CD4-positive, CD25-positive, alpha-beta regulatory T cell (primary cell): ENCODE measurements at places on chromosomes 4 and X. TPM values are rescaled to one million over a fixed set of nuclear protein-coding genes. Genes with fewer than 3 reads are reported as not detected.

The HS6ST2 gene
- not detected for total RNA-seq

The RPS6KA6 gene
- total RNA-seq, result 0.05 TPM

The PCDH18 gene
- total RNA-seq, result 0.25 TPM

The HOPX gene
- 1.9 TPM for total RNA-seq

The DKK2 gene
- not detected for total RNA-seq

The GAGE12J gene
- not detected for total RNA-seq

The TEC gene
- total RNA-seq, result 3.0 TPM

The RS1 gene
- total RNA-seq, result not detected

The IQCM gene
- not detected for total RNA-seq

The PRSS12 gene
- not detected for total RNA-seq

The ESX1 gene
- not detected for total RNA-seq

GRCh38 chr4:114163051-114163450 lies 183.6 kb upstream of the ARSJ start:
- DNase-seq, result no peak

DNA sequence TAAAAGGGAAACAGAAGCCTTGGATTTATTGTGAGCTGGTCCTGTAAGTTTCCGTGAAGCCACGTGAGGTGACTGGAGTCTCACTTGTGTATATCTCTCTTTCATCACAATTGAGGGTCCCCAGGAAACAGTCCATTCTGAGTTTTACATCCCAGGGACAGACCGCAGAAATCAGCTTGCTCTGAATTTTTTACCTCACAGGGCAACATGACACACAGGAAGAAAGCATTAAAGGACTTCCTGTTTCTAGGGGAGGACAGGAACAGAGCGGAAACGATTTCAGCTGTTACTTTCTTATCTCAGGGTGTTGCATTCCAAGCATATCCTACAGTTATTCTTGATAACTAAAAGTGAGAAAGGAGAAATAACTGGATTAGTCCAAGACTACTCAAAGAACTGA lies 553.5 kb downstream of the TRAM1L1 start:
- DNase-seq, result no peak

- no peak for DNase-seq
These were observed 28.9 kb upstream of the HMX1 start for GRCh38 chr4:8900588-8900987.

DNA sequence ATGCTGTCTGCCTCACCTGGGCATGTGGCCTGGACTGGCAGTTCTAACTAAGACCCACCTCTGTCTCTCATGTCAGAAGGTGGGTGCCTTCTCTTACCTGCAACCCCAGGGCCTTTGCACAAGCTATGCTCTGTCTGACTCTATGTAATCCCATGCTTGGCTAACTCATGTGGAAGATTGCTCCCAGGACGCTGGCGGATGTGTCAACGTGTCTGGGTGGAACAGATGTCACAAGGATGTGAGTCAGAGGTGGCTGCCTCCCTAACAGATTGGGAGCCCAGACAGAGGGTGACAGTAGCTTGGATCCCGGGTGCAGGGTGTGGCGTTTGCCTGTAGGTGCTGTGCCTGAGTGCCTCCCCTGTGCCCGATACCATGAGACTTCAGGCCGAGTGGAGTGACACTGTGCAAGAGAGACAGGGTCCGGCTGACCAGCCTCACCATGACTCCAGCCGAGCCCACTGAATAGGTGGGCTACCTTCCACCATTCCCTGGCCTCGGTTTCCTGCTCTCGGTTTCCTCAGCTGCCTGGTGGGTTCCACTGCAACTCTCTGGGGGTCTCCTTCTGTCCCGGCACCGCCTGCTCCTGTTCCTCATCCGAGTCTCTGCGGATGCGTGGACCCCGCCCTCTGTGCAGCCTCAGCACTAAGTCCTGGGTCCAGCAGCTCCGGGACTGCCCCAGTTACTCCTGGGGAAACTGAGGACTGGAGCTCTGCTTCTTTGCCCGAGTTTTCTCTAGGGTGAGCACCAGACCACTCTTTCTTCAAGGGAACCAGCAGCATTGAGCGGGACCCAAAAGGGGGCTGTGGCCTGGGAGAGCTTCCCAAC lies 11.0 kb downstream of the SH3BP2 start:
- DNase-seq, result no peak

DNA sequence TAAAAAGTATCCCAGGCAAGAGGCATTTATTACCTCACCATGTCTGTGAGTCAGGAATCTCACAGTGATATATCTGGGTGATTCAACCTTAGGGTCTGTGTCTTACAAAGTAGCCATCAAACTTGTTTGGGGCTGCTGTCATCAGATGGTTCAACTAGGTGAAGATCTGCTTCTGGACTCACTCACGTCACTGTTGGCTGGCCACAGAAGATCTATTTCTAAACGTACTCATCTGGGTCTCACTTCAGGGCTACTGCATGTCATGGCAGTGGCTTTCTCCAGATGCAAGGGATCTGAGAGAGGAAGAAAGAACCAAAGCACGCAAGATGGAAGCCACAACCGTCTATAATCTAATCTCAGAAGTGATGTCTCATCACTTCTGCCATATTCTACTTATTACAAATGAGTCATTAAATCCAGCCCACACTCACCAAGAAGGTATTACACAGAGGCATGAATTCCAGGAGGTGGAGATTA lies 267.8 kb upstream of the ANKRD50 start:
- DNase-seq, result no peak

GRCh38 chr4:84878090-84878489 lies 88.4 kb downstream of the WDFY3 start:
- DNase-seq, result no peak

GRCh38 chr4:28966982-28967381 lies 1753.2 kb upstream of the PCDH7 start:
- no peak for DNase-seq

GRCh38 chr4:130705023-130705422 lies 1609.1 kb downstream of the C4orf33 start:
- DNase-seq, result no peak

DNA sequence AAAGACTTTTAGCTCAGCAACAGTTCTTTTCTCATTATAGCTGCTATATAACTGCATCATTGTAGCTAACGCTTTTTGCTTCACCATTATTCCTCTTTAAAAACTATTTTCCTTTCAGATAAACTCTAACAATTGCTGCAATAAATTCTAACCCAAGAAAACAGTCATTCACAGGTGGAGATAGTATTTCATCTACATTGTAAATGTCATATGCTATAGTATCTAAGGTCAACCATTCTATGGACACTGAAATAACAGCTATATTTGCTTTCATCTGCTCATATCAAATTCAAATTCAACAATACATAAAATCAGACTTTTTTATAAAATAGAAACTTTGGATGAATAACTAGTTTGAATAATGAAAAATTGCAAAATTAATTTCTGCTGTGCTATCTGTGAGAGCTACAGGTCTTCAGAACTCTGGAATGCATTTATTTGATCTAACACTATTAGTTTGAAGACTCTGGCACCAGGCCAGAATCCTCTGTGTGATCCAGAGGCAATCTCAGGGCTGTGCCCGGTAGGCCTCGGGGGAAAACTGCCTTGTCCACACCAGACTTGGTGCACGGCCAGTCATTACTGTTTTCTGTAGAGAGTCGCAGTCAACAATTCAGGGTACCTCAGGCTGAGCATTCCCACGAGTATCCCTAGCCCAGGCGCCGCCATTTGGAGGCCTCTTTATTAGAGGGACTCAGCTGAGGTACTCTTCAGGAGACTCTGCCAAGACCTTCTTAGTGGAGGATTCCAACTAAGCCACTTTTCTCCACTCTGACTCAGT lies 332.4 kb downstream of the SLC7A11 start:
- no peak for DNase-seq

DNA sequence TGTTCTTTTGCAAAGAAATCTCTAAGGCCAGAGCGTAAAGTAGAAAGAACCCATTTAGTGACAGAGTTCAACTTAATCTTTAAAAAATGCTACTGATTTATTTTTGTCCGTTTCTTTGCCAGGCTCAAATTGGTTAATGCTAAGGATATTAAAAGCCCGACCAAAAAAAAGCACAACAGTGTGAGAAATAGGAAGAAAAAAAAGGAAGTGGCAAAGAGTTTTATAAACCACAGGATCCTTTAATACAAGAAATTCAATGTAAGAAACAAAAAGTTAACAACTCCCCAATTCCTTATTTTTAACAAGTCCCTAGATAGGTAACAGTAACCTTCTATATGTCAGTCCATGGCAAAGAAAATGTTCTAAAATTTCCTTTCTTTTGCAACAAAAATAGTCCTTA lies 480.4 kb downstream of the ACTRT1 start:
- DNase-seq, result no peak

DNA sequence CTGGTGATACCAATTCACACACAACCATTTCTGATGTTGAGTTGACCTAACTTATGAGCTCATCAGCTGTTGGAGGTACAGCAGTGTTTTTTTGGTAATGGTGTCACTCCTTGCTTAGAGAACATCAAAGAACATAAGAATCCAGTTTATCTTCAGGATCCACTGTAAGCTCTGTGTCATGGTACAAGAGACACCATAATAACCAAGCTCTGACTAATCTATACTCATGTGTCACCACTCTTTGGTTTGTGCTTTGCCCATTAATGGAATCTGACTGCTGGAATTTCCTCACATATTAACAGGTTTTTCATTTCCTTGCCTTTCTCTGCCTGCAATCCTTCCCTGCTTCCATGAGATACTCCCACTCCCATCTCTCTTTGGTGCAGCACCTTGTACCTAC lies 735.1 kb upstream of the LCORL start:
- DNase-seq, result no peak

DNA sequence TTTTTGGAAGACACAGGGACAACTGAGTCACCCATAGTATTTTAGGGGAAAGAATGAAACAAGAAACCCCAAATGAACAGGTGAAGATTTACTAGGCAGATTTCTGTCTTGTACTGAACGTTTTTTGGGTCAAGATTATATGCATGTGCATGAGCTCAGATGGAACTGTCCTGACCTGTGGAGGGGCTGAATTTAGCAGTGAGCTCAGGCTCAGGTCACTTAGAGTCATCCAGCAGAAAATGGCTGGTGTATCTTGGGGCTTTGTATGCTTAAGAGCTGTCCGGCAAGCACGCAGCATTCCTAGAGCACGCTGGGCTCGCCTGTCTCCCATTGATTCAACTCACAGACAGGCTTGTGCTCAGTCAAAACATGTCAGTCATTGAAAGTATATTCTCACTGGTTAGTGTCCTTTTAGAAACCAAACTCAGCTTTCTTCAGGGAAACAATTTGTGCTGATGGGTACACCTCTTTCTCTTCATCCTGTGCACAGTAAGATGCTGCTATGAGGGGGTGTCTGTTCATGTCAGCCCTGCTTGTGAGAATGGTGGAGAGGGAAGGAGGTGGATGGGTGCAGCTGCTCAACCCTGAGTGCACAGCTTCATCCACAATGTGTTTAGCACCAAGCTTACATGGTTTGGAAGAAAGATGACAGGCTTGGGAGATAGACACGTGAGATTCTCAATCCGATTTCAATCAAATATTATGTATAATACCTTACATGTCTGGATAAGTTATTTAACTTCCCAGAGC lies 47.5 kb upstream of the PDLIM3 start:
- no peak for DNase-seq

GRCh38 chr4:140829825-140830224 lies 73.6 kb upstream of the TBC1D9 start:
- no peak for DNase-seq

- DNase-seq, result no peak
These were observed 330.0 kb downstream of the ANTXR2 start for GRCh38 chr4:79743014-79743413.

- no peak for DNase-seq
These were observed 147.1 kb downstream of the NAA11 start for GRCh38 chr4:79178760-79179159.

DNA sequence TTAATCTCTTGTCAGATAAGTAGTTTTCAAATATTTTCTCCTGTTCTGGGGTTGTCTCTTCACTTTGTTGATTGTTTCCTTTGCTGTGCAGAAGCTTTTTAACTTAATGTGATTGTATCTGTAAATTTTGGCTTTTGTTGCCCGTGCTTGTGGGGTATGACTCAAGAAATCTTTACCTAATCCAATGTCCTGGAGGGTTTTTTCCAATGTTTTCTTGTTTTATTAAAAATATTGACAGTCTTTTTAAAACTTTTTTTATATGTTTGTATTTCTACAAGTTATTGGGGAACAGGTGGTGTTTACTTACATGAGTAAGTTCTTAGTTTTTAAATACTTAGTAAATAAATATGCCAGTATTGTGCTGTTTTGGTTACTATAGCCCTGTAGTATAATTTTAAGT lies 44.9 kb downstream of the RTL3 start:
- no peak for DNase-seq

- no peak for DNase-seq
These were observed 64.0 kb downstream of the AASDH start for GRCh38 chr4:56323327-56323726.

DNA sequence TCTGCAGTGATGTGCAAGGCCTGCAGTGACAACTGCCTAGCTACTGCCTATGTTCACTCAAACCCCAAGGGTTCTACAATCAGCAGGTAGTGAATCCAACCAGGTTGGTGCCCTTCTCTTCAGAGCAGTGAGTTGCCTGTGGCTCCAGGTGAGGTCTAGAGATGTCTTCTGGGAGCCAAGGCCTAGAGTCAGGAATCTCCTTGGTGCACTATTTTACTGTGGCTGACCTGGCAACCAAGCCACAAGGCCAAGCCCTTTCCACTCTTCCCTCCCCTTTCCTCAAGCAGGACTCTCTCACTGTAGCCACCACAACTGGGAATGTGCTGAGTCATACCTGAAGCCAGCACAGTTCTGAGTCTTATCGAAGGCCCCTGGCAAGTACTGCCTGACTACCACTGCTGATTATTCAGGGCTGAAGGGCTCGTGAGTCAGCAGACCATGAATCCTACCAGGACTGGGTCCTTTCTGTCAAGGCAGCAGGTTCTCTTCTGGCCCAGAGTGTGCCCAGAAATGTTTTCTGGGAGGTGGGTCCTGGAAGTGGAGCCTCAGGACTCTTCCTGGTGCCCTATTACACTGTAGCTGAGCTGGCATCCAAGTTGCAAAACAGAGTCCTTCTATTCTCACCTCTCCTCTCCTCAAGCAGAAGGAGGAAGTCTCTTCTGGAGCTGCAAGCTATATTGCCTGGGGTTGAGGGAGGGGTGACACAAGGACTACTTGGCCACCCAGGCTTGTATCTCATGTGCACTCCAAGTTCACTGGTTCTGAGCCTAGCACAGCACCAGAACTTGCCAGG lies 111.6 kb downstream of the BTC start:
- DNase-seq, result no peak

DNA sequence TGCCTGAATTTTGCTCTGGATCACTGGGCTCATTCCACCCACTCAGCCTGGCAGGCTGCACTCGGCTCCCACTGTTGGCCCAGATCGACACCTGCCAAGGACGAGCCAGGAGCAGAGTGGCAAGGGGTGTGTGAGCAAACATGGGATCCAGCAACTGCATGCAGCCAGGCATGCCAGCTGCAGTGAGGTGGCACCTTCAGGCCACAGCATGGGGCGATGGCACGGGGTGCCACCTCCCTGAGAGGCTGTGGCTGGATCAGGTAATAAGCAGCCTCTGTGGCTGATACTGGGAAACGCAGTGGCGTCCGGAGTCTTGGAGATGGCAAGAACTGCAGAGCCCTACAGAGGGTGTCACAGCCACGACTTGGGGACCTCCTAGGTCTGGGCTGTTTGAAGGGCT lies 244.5 kb upstream of the FSTL5 start:
- DNase-seq, result no peak

GRCh38 chr4:182343453-182343852 lies 100.3 kb downstream of the TENM3 start:
- no peak for DNase-seq

- no peak for DNase-seq
These were observed 96.5 kb downstream of the GATB start for GRCh38 chr4:151664289-151664688.

GRCh38 chr4:23759066-23759465 lies 130.8 kb downstream of the PPARGC1A start:
- no peak for DNase-seq

GRCh38 chrX:23185951-23186350 lies 148.7 kb upstream of the PTCHD1 start:
- DNase-seq, result no peak

GRCh38 chrX:115318139-115318538 lies 28.6 kb downstream of the LUZP4 start:
- no peak for DNase-seq
